GOT3 (cell line): ENCODE measurements at places on chromosomes 12 and 14.
A peak's percentile ranks its signal among the peaks of the same experiment; 100 is the strongest.

DNA sequence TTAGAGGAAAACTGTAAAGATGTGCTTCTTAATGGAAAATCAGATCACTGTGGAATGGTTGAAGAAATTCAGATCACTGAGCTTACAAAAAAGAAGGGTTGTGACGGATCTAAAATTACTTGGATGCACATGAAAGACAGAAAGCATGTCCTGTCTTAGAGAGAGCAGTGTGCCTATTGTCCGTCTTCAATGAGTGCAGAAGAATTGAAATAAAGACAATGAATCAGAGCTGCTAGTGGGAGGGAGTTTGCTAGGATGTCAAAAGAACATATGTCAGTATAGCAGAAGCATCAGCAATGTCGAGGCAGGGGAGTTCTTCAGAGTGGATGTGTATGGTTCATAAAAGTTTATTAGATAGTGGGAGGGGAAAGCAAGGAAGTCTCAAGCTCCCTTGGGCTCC, 172.7 kb downstream of the SYNE2 start:
- DNase-seq, result no peak

- DNase-seq, result no peak
Measured at GRCh38 chr14:95095996-95096395, 61.3 kb downstream of the DICER1 start.

- peak; percentile 11 for DNase-seq
Measured at GRCh38 chr12:76020281-76020680, 11.3 kb downstream of the PHLDA1 start.

GRCh38 chr12:20628999-20629398, 66.1 kb upstream of the SLCO1C1 start:
- DNase-seq, result no peak

GRCh38 chr12:47337581-47337980, 257.8 kb upstream of the AMIGO2 start:
- no peak for DNase-seq

DNA sequence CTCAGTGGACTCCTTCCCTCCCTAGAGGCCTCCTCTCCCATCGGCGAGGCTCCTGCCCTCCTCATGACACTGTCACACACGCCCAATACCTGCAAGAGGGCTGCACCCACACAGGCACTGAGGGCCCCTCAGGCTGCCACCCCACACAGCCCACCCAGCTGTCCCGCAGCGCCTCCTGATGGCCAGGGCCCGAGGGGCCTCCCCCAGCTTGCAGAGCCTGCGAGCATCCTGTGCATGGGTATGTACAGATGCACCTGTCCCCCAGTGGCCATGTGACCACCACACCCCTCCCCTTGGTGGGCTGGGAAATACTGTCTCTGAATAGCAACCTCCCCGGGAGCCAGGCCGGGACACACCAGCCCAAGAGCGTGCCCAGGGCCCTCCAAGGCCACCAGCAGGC, 19.0 kb upstream of the NUDT14 start:
- DNase-seq, result no peak

GRCh38 chr12:31742891-31743290, 14.1 kb upstream of the AMN1 start:
- no peak for DNase-seq

GRCh38 chr14:51441001-51441400, 201.0 kb downstream of the TMX1 start:
- no peak for DNase-seq

GRCh38 chr14:101184104-101184455, 280.6 kb upstream of the RTL1 start:
- no peak for DNase-seq

DNA sequence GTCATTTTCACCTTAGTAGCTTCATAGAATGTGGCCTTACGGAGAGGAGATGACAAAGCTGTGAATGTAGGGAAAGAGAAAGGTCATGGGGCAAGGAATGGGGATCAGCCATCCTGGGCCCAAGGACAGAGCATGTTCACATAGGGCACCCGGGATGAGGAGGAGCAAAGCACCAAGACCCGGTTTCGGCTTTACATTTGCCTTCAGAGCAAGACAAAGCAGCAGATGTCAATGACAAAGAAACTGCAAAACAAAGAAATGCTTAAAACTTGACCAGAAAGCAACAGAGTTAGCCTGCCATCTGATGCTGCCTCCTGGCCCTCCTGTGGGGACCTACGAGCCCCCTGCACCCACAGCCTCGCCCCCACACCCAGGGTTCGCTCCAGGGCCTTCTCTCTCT, 249.2 kb downstream of the SLC41A2 start:
- no peak for DNase-seq

- no peak for DNase-seq
Measured at GRCh38 chr14:94143239-94143638, 13.8 kb upstream of the IFI27L2 start.
